ENCODE measurements at places on chromosomes 3 and 15.

- DNase-seq: no peak
Measured at GRCh38 chr3:189166321-189166720, 5.5 kb upstream of the TPRG1 start.

DNA sequence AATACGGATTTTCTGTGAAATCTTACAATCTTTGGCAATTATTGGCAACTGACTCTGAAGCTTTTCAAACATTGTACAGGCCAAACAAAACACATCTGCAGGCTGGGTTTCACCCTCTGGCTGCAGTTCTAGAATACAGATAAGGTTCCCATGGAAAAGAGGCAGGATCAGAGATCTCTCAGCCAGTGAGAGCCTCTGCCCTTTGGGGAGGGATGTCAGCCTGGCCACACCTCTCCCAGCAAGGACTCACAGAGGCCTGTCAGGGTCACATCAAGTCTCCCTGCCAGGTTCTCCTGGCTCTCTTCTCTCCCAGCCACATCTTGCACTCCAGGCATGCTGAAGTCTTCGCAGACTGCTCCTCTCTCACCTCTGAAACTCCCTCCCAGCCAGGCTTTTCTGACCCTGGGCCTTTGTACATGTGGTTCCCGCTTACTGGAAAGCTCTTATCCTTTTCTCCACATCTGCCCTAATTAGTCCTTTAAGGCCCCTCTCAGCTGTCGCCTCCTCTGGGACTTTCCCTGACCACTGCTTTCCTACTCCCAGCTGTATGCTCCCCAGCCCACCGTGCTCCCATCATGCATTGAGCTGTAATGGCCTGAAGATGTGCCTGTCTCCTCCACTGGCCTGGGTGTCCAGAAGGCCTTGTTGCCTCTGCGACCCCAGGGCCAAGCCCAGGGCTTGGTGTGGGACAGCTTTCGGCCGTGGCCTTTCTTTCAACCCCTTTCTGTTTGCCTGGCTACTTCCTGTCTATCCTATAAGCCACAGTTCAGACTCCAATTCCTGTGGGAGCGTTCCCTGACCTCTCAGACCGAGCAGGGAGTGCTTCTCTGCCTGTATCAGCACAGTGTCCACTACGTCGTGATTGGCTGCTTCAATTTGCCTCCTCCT lies 4.3 kb downstream of the RBP1 start:
- no peak for DNase-seq

DNA sequence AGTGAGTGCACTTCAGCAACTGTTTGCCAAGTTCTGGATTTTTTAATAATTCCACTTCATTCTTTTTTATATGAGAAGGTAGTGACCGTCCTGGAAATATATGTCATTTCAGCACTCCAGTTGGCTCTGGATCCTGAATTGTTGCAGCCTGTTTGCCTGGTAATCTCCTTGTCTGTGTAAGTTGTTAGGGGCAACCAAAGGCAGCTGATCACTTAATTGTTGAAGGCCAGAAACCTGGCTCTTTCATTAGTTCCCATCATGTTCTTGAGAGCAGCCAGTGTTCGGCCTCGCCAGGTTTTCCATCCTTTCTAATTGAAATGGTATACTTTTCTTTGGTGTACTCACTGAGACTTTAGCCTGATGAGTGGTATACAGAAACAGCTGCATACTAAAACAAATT lies 168.6 kb downstream of the SOX2 start:
- DNase-seq: no peak

DNA sequence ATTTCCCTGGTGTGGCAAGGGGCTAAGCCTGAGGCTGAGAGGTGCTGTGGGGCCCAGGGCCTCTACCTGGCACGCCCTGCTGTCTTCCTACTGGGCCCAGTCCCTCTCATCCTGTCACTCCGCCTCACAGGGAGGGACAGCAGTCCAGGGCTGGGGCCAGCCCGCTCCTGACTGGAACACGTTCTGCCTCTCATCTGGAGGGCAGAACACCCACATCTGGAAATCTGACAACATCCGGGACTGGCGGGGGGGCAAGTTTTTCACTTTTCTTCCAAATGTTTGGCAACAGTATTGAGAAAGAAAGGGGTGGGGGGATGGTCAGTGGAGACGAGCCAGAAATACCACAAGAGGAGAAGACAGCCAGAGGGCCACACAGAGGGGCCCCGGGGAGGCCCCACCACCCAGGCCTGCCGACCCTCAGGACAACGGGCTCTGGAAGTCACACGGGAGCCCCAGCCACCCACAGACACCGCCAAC lies 1.8 kb upstream of the MYL3 start:
- no peak for DNase-seq

- DNase-seq: no peak
Measured at GRCh38 chr15:78101423-78102105, 9.2 kb downstream of the SH2D7 start.

DNA sequence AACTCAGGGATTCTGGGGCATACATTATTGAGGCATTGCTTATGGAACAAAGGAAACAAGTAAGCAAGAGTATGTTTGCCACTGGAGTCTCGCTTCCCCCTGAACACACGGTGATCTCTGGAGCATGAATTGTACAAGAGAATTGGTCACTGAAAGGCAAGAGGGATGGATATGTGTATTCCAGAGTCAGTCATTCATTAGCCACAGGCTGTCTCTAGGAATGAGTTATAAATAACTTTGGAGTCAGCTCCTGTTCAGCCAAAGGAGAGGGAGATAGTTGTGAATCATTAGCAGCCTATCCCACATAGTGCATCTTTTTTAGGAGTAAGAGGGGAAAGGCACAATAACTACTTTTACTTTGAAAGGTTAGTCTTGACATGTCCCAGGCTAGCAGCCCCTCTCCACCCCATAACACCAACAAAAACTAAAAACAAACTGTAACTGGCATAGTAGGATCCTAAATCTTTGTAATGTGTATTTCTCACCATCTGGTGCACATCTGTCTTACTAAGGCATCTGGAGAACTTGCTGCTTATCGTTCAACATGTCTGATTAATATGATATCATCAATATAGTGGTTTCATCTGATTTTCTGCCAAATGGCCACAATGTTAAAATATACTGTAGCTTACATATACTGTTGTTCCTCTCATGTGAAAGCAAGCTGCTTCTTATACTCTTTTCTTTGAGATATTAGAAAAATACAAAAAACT lies 462.2 kb downstream of the GRM7 start:
- DNase-seq: no peak

GRCh38 chr3:194592798-194593752 lies 40.1 kb downstream of the TMEM44 start:
- DNase-seq: peak; percentile 78

GRCh38 chr3:189507856-189508255 lies 123.3 kb upstream of the TP63 start:
- no peak for DNase-seq

GRCh38 chr15:84766461-84767035 lies 18.2 kb downstream of the ZNF592 start:
- DNase-seq: no peak

- no peak for DNase-seq
Measured at GRCh38 chr3:901953-902778, 190.7 kb upstream of the CNTN6 start.

- no peak for DNase-seq
Measured at GRCh38 chr15:30038667-30039523, 43.9 kb upstream of the GOLGA8J start.

DNA sequence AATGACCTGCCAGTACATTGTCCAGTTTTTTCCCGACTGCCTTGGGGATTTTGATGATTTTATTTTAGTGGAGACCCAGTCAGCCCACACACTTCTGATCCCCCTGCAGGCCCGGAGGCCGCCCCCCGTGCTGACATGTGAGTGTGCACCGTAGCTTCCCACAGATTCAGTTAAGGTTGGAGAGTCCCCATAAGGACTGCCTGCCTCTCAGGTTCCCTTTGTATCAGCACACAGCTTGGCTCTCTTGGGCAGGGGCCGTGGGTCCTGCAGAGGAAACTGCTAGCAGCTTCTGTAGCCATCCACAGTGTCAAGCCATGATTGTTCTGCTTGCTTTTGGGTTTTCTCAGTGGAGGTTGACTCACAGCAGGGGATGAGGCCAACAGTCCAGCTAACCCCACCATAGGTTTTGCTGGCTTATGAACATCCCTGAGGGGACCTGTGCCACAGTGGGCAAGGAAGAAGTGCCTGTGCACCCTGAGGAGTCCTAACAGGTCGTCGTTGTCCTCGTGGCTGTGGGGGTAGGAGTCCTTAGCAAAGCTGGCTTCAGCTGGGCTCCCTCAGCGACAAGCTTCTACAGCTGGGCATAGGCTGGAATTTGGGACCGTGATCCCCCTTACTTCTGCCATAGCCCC lies 46.4 kb downstream of the DLEC1 start:
- DNase-seq: no peak

GRCh38 chr3:142904639-142905436 lies 16.0 kb upstream of the PCOLCE2 start:
- DNase-seq: peak; percentile 65

DNA sequence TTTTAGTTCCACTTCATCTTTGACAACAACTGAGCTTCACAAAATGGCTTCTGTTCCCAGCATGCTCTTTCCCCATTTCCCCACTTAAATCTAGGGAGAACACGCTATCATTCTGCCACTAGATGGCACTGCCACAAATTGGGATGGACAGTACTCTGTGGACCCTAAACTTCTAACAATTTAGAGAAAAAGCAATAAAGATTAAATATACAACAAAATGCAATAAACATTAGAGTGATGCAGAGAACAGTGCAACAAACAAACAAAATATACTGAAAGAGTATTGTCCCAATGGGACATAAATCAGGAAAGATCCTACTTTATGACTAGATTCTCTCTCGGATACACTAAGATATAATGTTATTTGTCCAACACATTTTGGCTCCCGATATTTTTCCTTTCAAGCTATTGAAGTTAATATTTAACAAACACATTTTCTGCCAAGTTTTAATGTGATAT lies 169.7 kb upstream of the TMCO5A start:
- peak; percentile 34 for DNase-seq

- no peak for DNase-seq
Measured at GRCh38 chr15:29859973-29860715, 37.9 kb upstream of the TJP1 start.

DNA sequence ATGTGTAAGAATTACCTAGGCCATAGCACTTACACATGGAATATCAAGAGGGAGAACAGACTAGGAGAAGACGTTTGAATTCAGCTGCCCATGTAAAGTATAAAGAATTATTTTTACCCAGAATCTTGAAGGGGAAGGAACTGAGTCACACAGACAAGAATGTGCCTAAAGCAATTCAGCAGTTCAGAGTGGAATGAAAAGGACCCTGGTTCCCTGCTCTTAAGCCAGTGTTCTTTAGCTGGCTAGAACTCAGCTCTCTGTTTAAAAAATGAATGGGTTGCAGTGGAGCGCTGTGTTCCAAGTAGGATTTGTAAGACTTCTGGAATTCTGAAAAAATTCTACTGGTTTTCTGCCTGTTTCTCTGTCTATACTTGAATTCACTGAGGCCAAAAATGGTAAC lies 440.2 kb downstream of the LPP start:
- DNase-seq: no peak

DNA sequence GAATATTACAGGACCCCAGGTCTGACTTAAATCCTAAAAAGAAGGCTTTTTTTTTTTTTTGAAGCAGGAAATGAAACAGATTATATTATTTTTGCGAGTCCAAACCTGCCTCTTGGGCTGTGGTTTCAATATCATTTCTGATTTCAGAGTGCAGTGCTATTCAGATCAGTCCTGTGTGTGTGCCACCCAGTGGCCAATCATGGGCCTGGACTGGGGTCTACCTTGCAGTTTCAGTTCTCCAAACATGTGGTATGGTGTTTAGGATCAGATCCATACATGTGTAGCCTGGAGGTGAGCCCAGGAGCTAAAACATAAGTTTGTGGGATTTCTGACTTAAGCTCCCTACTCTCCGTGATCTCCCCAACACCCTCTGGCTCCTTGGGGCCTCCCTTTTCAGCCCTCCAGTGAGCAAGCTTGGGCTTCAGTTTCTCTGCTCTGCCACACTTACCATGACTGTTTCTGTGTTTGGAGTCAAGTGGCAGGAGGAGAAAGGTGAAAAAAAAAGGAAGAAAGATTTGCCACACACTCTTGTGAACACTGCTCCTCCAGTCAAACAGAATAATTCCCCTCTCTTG lies 12.1 kb upstream of the THSD4 start:
- DNase-seq: peak; percentile 68

- no peak for DNase-seq
Measured at GRCh38 chr15:64149893-64150578, 1.5 kb upstream of the SNX22 start.

DNA sequence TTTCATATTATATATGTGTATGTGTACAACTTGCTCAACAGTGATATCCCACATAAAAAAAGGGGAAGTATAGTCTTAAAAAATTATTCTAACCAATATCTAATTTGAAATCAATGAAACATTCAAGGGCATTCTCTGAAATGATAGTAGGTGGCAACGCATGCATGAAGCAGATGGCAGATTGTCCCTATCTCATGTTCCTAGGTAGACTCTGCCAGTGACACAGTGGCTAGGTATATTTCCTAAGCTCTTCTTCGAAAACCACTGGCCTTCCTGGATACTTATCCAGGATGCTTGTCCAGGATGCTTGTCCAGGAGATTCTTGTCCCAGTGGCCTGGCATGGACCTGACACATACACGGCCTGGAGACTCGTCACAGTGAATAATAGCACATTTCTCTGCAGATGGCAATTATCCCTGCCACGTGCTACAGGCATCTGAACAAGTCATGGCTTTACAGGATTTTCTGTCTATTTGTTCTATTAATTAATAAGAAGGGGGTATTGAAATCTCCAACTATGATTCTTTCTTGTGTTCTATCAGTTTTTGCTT lies 54.9 kb downstream of the OCA2 start:
- DNase-seq: no peak

GRCh38 chr3:74978684-74979083 lies 364.2 kb upstream of the CNTN3 start:
- DNase-seq: no peak

GRCh38 chr15:70243686-70244540 lies 146.2 kb upstream of the TLE3 start:
- DNase-seq: no peak

DNA sequence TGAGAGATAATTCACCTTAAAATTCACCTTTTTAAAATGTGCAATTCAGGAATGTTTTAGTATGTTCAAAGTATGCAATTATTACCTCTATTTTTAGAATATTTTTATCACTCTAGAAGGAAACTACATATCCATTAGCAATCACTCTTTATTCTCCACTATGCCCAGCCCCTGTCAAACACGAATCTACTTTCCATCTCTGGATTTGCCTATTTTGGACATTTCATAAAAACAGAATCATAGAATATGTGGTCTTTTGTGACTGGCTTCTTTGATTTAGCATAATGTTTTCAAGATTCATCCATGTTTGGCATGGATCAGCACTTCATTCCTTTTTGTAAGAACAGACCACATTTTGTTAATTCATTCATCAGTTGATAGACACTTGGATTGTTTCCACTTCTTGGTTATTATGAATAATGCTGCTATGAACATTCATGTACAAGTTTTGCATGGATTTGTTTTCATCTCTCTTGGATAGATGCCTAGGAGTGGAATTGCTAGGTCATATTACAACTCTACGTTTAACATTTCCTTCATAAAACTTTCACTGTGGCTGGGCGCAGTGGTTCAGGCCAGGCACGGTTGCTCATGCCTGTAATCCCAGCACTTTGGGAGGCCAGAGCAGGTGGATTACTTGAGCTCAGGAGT lies 12.7 kb downstream of the HMCES start:
- no peak for DNase-seq

GRCh38 chr3:72255191-72255590 lies 470.2 kb upstream of the PROK2 start:
- no peak for DNase-seq

- no peak for DNase-seq
Measured at GRCh38 chr3:169384573-169384972, 278.9 kb downstream of the MECOM start.

GRCh38 chr3:104606812-104607211 lies 759.9 kb upstream of the ALCAM start:
- DNase-seq: no peak

GRCh38 chr15:41936649-41937567 lies 35.4 kb downstream of the EHD4 start:
- no peak for DNase-seq

Measured in Calu3 (cell line).